ENCODE measurements at places on chromosomes 3 and 15. TPM values are rescaled to one million over a fixed set of nuclear protein-coding genes. Genes with fewer than 3 reads are reported as not detected.

GRCh38 chr15:72044956-72045355 is 73.0 kb downstream of the MYO9A start:
- H3K4me1 ChIP-seq, result no peaks in the 10 kb centered on the region
- H3K27me3 ChIP-seq, result no peaks in the 10 kb centered on the region
- H3K36me3 ChIP-seq, result no peaks in the 10 kb centered on the region
- no peak overlapping the region for H3K4me3 ChIP-seq

GRCh38 chr3:69712269-69712668 is 27.0 kb upstream of the MITF start:
- H3K4me3 ChIP-seq, result no peak overlapping the region
- no peaks in the 10 kb centered on the region for H3K27me3 ChIP-seq
- no peak overlapping the region for H3K27ac ChIP-seq
- no peaks in the 10 kb centered on the region for H3K36me3 ChIP-seq
- no peak for DNase-seq

- H3K27ac ChIP-seq, result no peak overlapping the region
- H3K4me3 ChIP-seq, result no peak overlapping the region
- no peaks in the 10 kb centered on the region for H3K27me3 ChIP-seq
These were observed 136.6 kb downstream of the TMCC1 start for GRCh38 chr3:129756871-129757270.

- H3K27ac ChIP-seq, result no peak overlapping the region
- H3K27me3 ChIP-seq, result no peaks in the 10 kb centered on the region
These were observed 207.8 kb downstream of the PLCL2 start for GRCh38 chr3:17092583-17092933.

Gene PTH1R
- 32.0 TPM for polyA plus RNA-seq

DNA sequence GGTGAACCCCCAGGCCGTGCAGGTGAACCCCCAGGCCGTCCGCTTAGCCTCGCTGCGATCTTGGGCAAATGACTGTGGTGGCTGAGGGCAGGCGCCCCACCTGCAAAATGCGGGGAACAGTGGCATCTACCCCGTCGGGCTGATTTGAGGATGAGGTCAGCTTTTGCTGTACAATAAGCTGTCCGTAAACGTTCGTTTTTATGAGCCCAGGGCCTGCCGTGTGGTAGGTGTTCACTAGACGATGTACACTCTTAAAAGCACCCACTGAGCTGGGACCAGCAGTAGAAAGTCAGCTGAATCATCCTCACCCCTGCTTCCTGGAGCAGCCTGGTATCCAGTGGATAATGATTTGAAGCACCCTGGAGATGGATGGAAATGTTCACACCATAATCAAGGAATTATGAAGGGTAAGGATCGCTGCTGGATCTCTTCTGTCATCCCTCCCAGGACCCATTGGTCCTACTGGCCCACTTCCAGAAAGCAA is 943 bp upstream of the PCSK6 start:
- no peak overlapping the region for H3K27ac ChIP-seq
- no peaks in the 10 kb centered on the region for H3K27me3 ChIP-seq
- no peak overlapping the region for H3K4me3 ChIP-seq
- H3K36me3 ChIP-seq, result no peaks in the 10 kb centered on the region

DNA sequence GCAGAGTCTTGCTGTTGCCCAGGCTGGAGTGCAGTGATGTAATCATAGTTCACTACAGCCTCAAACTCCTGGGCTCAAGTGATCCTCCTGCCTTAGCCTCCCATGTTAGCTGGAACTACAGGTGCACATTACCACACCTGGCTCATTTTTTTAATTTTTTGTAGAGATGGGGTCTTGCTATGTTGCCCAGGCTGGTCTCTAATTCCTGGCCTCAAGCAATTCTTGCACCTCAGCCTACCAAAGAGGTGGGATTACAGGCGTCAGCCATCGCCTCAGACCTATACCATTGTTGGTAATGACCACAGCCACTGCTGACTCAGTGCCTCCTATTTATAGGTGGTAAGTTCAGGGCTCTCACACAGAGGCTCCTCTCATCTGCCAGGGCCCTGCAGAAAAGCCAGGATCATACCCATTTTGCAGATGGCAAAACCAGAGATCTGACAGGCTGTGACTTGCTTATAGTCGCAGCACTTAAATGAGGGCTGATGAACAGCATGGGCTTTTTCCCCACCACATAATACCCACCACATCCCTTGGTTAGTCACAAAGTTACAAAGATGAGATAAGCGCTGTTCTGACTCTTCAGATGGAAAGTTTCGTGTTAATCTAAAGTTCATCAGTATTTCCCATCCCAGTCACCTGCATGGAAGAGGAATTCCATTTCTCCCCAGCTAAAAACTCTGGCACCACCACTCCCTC is 21.8 kb upstream of the SPATA12 start:
- H3K36me3 ChIP-seq, result no peaks in the 10 kb centered on the region
- DNase-seq, result no peak
- no peaks in the 10 kb centered on the region for H3K4me1 ChIP-seq
- no peaks in the 10 kb centered on the region for H3K27me3 ChIP-seq

Gene UROC1
- 0.09 TPM for polyA plus RNA-seq

Gene CRABP1
- 11.8 TPM for polyA plus RNA-seq

Gene CCDC80
- 12.7 TPM for polyA plus RNA-seq

GRCh38 chr3:72336821-72337479 is 511.3 kb downstream of the SHQ1 start:
- H3K27ac ChIP-seq, result no peak overlapping the region
- H3K36me3 ChIP-seq, result no peaks in the 10 kb centered on the region
- H3K4me1 ChIP-seq, result no peaks in the 10 kb centered on the region

DNA sequence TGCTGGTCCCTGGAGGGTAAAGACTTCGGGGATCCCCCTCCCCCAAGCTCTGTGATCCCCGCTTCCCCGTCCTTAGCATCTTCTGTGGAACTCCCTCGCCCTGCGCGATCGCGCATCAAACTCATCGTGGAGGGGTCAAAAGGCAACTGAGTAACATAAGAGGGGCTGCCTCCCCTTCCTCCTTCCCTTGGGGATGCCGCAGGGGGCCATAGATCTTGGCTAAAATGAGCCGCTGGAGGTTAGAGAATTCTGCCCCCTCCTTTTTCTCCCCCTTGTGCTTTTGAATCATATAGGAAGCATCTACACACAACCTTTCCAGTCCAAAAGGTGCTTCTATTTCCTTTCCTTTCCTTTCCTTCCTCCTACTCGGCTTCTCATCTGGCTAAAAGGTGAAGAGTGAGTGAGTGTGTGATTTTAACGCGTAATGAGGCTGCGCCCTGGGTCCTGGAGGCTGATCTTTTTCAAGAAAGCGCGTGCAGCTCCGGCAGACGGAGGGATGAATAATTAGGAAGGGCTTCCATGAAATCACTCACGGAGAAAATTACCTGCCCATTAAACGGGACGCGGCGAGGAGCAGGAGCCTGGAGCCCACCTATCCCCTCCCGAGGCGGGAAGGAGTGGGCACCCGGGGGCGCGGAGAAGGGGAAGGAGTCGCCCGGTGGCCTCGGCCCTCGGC is 831 bp upstream of the ROBO2 start:
- H3K27ac ChIP-seq, result no peak overlapping the region
- no peaks in the 10 kb centered on the region for H3K36me3 ChIP-seq
- DNase-seq, result no peak
- peak overlapping the region; percentile 47 for H3K4me3 ChIP-seq
- no peaks in the 10 kb centered on the region for H3K27me3 ChIP-seq

DNA sequence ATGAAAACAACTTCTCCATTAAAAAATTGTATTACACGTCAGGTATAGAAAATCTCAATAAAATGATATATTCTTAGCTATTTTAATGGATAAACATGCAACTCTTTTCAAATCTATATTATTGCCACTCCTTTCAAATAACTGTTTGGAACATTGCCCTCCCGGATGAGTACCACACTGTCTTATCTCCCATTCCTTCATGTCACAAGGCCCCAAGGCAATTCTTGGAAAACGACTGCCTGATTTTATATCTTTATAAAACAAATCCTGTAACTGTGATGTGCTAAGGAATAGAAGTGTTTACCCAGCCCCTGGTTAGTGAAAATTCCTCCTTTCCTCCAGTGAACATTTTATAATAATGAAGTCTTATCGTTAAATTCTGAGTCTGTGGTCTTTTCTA is 6.2 kb upstream of the ZNF619 start:
- no peak overlapping the region for H3K27ac ChIP-seq
- H3K27me3 ChIP-seq, result no peaks in the 10 kb centered on the region
- no peaks in the 10 kb centered on the region for H3K36me3 ChIP-seq
- no peaks in the 10 kb centered on the region for H3K4me1 ChIP-seq
- DNase-seq, result no peak

Gene A4GNT
- polyA plus RNA-seq, result 1.2 TPM

DNA sequence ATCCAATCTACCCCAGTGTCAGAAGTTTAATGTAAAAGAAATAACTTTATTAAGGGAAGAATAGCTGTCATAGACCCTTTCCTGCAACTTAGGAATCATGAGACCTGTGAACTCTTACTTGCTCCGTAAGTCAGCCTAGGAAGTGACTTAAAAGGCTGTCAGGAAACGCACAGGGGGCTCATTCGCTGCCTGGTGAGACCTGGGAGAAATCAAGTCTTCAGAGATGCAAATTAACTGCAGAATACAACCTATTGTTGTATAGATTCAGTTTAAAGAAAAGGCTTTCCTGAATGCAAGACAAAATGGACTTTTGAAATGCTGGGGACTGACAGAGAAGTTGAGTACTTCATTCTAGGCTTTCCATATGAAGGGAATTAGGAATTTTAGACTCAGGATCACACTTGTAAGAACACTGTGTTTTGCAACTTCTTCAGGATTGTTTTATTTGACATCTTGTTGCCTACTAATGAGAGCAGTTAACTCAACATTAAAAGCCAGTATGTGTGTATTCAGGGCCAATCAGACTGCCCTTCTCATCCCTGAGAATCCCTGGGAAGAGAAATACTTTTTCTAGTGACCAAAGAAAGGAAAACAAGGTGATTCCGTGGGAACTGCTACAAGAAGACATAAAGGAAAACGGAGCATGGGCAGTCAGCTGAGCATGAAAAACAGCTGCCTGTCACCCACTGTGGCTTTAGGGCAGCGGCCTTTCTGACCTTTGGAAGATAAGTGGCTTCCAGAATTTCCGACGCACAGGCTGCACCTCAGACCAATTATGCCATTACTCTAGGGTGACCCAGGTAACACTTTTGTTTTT is 18.5 kb upstream of the DPPA4 start:
- no peaks in the 10 kb centered on the region for H3K27me3 ChIP-seq
- H3K4me3 ChIP-seq, result no peak overlapping the region
- no peak for DNase-seq
- H3K36me3 ChIP-seq, result no peaks in the 10 kb centered on the region
- no peak overlapping the region for H3K27ac ChIP-seq

All from pancreas (tissue), 10 donors.